ENCODE measurements at places on chromosomes 3 and 15.

DNA sequence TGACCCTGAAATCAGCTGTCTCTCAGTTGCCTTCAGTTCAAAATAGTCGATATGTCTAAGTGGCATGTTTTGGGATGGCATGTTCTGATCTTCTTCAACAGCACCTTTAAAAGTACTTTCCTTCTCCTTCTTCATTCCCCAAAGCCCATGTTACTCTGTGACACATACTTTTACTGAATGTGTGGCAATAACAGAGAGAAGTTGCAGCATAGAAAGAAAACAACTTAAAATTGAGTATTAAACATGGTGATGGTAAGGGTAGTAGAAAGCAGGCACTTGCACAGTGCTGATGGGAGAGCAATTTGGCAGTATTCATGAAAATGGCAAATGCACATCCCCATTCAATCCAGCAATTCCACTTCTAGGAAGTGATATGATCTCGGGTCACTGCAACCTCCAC, 12.3 kb upstream of the ULK4 start:
- DNase-seq: peak; percentile 10

GRCh38 chr3:155418407-155418806, 124.9 kb upstream of the STRIT1 start:
- DNase-seq: peak; percentile 3

DNA sequence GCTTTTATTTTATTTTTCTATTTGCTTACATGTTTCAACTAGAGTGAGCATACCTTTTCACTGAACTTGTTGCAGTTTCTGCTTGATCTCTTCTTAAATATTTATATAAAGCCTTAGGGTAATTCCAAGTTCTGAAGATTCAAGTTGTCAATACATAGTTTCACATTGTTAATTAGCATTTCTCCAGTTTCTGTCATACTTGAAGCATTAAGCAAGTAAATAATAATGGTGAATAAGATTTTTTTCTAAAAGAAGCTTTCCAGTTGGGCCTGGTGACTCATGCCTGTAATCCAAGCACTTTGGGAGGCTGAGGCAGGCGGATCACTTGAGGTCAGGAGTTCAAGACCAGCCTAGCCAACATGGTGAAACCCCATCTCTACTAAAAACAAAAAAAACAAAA, 53.9 kb downstream of the CALML4 start:
- DNase-seq: peak; percentile 39

DNA sequence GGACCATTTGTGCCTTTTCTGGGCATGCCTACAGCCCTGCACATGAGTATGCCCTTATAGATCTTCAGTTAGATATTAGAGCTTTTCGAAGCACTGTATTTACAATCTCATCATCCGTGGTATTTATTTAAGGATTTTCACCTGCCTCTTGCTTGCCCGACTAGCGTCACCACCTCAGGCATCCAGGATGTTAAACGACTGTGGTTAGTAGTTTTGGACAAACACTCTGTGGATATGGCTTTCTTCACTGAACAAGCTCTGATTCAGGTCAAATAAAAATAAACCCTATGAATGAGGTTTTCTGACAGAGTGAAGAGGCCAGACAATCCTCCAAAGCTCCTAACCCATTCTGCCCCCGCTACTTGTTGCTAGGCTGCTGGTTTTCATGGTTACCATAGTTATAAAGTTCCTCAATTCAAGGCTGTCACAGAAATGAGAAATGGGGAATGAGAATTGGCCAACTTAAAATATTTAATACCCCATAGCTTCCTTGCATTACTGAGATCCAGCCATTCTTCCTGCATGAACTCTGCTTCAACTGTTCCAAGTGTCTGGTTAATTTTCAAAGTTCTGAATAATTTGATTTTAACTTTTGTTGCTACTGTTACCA, 440.1 kb downstream of the GABRG3 start:
- no peak for DNase-seq

DNA sequence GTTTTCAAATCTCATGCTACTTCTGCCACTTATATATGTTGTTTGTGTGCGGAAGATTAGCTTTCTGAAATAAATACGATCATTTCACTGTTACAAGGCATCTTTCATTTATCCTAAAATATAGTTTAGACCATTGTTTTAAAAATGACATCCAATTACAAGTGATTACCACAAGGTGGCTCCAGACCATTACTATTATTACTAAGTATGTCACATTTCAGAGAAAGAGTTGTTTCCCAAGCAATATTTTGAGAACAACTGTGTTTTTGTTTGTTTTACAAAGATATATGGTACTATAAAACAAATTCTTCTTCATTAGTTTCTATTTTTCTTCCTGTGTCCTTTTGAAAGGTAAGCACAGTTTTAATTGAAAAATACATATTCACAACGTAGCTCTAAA, 136.0 kb upstream of the RAP2B start:
- peak; percentile 73 for DNase-seq

GRCh38 chr3:150737874-150738679, 24.9 kb downstream of the SIAH2 start:
- DNase-seq: peak; percentile 71

DNA sequence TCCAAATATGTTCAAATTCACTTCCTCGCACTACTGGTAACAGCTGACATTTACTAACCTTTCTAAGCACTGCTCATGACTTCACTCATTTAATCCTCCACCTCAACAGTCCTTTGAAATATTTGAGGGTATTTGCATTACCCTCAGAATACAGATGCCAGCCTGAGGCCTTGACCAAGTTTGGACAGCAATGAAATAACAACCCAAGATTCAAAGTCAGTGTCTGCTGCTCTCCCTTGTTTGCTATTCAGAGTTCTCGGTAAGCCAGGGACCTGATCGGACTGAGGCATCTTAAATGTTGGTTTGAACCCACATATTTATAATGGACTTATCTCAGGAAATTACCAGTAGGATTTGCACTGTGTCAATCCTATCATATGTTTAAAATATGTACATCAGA, 19.9 kb upstream of the SNRK start:
- no peak for DNase-seq

- DNase-seq: peak; percentile 88
These were observed 17.7 kb downstream of the CLEC3B start for GRCh38 chr3:45043728-45044299.

DNA sequence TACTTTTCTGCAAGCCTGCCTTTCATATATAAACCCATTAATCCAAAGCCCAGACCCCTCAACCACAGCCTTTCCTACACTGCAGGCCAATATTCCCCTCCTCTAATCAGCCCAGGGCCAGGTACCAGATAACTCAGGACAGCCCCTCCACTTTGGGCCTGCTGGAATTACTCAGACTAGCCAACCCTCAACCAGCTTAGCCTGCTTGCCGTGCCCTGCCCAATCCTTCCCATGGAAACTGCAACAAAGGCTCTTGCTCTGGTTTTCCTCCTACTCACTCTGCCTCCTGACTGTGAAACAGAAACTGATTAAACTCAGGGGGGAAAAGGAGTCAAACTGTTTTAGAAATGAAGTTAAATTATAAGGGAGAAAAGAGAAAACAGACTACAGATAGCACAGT, 248.1 kb downstream of the KLF13 start:
- no peak for DNase-seq

- peak; percentile 71 for DNase-seq
These were observed at the start of gene SYNM for GRCh38 chr15:99104788-99105513. SYNM (plus strand) TSS chr15:99105080; CDS start chr15:99105200, 120 bp downstream.

- no peak for DNase-seq
These were observed 70.3 kb downstream of the LYSMD4 start for GRCh38 chr15:99662903-99663302.

GRCh38 chr3:180036671-180037455, at the start of gene PEX5L:
PEX5L (minus strand) TSS chr3:180036937; CDS start chr3:180036599, 338 bp downstream.
- DNase-seq: peak; percentile 42

DNA sequence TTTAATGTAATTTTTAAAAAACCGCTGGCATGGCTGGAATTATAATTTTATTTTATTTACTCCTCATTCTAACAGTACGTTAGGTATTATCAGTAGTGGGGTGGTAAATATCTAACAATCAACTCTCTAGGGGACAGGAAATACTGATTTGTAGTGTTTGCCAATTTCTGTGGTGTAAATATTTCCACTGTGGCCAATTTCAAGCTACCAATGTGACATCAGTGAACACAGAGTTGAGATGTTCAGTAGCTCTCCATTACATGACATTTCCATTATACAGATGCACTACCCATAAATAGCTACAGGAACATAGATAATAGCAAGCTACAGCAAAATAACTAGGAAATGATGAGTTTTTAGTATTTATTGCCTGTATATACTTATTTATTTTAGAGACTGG, 10.0 kb upstream of the ARL8B start:
- no peak for DNase-seq

GRCh38 chr3:160291290-160291908, 66.2 kb downstream of the C3orf80 start:
- no peak for DNase-seq

GRCh38 chr3:187212196-187212545, 14.9 kb downstream of the RTP1 start:
- DNase-seq: no peak

GRCh38 chr3:11379824-11380701, 107.9 kb downstream of the ATG7 start:
- DNase-seq: peak; percentile 56

- DNase-seq: no peak
These were observed 10.1 kb upstream of the ITGA11 start for GRCh38 chr15:68442041-68442440.

DNA sequence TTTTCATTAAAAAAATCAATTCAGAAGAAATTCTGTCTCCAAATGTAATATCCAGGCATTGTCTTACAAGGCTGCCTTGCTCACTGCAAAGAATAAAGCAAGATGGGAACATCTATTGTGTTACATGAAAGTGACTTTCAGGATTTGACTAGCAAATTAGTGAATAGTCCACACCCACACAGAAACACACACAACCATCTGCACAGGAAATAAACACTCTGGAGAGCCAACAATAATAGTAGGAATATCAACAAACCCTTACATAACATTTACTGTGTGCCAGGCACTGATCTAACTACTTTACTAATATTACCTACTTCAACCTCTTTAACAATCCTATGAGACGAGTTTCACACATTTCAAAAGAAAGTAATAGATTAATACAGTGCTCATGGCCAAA, 28.9 kb upstream of the ZNF385D start:
- DNase-seq: no peak

- no peak for DNase-seq
These were observed 216.0 kb upstream of the MCTP2 start for GRCh38 chr15:94015324-94015723.

GRCh38 chr15:58324533-58324932, 107.3 kb upstream of the LIPC start:
- no peak for DNase-seq

- peak; percentile 96 for DNase-seq
These were observed 4.4 kb downstream of the GXYLT2 start for GRCh38 chr3:72892081-72892775.

- DNase-seq: no peak
These were observed 37.2 kb downstream of the WHAMM start for GRCh38 chr15:82846621-82847020.

DNA sequence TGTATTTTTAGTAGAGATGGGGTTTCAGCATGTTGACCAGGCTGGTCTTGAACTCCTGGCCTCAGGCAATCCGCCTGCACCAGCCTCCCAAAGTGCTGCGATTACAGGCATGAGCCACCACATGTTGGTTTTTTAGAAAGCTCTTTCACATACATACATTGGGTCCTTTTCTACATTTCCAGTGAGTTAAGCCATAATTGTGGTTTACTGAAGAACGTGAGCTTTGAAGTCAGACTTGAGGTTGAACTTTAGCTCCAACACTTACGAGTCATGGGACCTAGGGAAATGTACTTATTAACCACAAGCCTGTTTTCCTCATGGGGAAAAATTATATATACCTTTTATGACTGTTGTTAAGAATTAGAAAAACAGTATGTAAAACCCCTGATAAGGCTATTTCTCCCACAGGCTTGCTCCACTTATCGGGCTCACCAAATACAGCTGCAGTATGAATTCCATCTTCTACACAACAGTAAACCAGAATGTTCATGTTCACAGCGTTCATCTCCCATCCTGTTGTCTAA, 39.0 kb downstream of the GPR160 start:
- peak; percentile 90 for DNase-seq

GRCh38 chr3:25885544-25885943, 95.7 kb downstream of the OXSM start:
- DNase-seq: no peak

- no peak for DNase-seq
These were observed 30.5 kb downstream of the PCSK6 start for GRCh38 chr15:101458908-101459578.

DNA sequence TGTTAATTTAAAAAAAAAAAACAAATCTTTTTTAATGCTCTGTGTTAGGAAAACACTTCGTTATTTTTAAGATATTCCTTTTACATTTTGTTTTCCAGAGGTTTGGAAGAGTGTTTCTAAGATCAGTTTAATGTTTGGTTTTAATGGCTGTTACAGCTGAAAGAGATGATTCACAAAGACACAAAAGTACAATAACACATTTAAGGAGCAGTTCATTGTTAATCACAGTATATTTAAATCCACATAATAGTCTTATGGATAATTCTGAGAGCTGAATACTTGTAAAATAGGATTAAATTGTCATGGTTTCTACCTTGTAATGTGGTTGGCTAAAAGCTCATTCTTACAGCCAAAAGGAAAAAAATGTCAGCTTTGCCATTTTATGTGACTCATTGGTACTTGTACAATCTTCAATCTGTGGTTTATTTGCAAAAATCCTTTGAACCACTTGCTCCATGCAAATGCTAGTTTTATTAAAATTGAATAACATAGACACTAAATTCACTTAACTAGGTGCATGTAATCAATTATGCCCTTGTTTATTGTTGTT, 426.4 kb downstream of the NLGN1 start:
- no peak for DNase-seq

- DNase-seq: no peak
These were observed 371.8 kb downstream of the IL20RB start for GRCh38 chr3:137329594-137329993.

DNA sequence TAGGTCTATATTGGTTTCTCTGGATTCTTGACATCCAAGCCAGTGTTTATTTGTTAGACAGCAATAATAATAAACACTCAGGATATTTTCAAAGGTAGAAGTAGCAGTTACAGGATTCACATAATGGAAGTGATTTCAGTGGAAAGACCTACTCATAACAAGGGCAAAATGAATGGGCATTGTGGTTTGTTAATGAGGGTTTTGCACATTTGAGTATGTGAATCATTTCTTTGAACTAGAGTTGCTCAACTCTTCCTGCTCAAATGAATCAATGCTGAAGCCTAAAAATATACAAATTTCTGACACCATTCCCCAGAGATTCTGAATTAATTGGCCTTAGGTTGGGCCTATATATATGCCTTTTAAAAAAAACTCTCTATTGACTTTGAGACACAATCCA, 4.1 kb upstream of the COL6A5 start:
- peak; percentile 30 for DNase-seq

GRCh38 chr3:180420016-180420415, 181.9 kb upstream of the TTC14 start:
- peak; percentile 43 for DNase-seq

DNA sequence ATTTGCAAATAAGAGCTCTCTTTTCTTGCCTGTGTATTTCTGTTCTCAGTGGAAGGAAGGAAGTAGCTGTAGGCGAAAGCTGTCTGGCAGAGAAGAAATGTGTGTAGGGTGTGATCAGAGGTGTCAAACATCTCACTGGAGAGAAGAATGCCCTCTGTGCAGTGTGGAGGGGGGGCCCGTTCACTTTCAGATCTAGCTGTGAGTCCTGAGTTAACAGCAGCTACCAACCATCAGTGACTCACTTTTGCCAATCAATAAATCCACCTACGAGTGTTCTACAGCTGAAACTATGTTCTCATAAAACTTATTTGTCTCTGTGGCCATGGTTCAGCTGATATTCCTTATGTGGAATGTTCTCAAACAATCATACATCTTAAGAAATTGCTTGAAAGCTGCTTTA, 103.7 kb downstream of the FRMD4B start:
- no peak for DNase-seq

- DNase-seq: no peak
These were observed 6.5 kb downstream of the ALAS1 start for GRCh38 chr3:52204337-52205073.

- DNase-seq: peak; percentile 46
These were observed 1.1 kb downstream of the CNBP start for GRCh38 chr3:129182390-129183185.
